Cortex of kidney (tissue), 1 donor: ENCODE measurements at places on chromosomes 6 and 20.

- no peak for DNase-seq
Measured at GRCh38 chr6:38155621-38156204, 336.2 kb downstream of the ZFAND3 start.

- DNase-seq, result no peak
Measured at GRCh38 chr6:137017081-137017480, 27.7 kb downstream of the IL20RA start.

DNA sequence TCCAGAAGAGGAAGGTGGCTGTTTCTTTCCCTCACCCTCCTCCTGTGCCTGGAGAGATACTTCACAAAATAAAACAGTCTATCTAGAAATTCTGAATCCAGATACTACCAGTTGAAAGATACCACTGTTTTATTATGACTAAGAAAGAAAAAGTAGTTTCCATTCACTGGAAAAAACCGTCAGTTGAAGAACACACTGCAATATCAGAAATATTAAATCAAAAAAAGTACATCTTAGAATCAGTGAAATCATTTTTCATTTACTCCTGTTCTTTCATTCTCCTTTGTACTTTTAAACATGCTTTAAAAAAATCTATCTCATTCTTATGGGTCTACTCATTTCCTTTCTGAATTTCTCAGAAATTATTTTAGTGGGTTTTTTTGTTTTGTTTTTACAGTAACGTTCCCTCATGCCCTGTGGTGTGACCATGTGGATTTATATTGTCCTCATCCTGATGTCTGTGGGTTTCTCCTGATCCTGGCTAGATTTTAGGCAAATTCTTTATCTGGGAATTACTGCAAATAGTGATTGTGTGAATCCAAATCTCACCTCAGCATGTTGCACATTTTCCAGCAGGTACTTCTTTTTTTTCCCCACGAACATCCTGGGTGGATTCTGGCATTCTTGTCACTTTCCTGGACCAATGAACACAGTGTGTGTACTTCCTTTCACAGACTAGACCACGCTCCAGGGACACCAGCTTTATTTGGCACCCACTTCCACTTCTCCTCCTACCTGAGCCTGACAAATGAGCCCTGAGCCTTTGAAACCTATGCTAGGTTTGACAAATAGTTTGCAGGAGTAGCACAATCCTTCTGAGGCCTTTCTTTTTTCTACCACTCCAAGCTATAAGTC, 114.0 kb upstream of the LAMP5 start:
- DNase-seq, result no peak

- DNase-seq, result no peak
Measured at GRCh38 chr6:35168461-35168861, 27.3 kb upstream of the TCP11 start.

DNA sequence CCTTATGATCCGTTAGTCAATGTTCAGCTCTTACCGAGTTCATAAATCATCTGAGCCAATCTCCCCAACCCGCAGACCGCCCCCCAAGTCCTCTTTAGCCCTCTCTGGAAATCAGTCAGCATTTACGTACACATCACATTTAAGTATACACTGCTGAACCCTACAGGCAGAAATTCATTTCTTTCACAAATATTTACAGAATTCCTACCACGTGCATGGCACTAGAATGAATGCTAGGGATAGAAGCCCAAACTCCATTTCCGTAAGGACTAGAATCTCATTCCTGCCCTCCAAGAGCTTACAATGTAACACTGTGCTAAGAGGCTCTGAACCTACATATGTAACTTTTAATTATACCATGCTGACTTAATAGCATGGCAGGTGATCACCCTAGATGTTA, 1.8 kb downstream of the OSER1 start:
- no peak for DNase-seq

GRCh38 chr6:76861403-76861802, 601.9 kb downstream of the HTR1B start:
- no peak for DNase-seq

DNA sequence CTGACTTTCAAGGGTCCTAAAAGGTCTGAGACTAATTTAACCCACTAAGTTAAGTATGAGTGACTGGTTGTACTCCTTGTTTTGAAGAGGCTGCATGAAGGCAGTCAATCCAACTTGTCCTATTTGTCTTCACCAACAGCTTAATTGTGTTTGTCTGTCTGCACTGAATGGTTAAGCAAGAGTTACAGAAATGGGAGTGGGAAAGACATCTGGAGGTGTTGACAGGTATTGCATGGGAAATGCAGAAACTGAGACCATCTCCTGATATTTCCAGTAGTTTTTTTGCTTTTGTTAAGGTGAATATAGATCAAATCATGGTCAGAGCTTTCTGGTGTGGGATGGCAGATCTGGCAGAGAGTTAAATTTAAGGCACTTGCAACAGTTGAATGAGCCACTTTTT, 6.5 kb downstream of the FUT9 start:
- no peak for DNase-seq

GRCh38 chr6:142885182-142885867, 59.7 kb downstream of the HIVEP2 start:
- DNase-seq, result no peak

GRCh38 chr6:107767637-107768036, 56.5 kb downstream of the SCML4 start:
- no peak for DNase-seq

DNA sequence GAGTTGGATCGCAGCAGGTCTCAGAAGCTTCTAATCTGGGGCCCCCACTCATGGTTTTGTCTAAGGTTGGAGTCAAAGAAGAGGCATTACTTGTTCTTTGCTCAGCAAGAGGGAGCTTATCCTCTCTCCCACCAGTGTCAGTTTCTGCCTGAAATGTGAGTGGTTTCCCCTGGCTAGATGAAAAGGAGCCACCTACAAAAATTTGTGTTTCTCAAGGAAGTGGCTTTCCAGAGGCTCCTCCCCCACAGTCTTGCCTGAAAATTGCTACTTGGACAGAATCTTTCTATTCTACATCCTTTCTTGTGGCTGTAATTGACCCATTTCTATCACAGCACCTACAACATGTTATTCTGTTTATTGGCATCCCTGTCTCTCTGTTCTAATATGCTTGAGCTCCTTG, 37.9 kb downstream of the SCML4 start:
- no peak for DNase-seq

- DNase-seq, result no peak
Measured at GRCh38 chr20:20292472-20292871, 75.4 kb upstream of the INSM1 start.
